ENCODE measurements at places on chromosomes 2 and 18.

- DNase-seq, result no peak
These were observed 59.5 kb downstream of the TDRD15 start for GRCh38 chr2:21183306-21183705.

DNA sequence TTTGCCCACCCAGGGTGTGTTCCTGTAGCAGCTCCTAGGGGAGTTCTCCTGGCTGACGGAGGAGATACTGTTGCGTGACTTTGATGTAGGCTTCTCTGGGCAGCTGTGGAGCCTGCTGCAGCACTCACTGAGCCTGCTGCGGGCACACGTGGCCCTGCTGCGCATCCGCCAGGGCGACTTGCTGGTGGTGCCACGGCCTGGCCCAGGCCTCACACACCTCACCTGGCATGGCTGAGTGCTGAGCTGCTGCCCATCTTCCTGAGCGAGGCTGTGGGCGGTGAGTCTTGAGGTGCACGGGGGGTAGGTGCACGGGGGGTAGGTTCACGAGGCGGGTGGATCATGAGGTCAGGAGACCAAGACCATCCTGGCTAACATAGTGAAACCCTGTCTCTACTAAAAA, 191.7 kb downstream of the ANKRD36C start:
- no peak for DNase-seq

- no peak for DNase-seq
These were observed 42.0 kb downstream of the ZEB2 start for GRCh38 chr2:144477957-144478311.

DNA sequence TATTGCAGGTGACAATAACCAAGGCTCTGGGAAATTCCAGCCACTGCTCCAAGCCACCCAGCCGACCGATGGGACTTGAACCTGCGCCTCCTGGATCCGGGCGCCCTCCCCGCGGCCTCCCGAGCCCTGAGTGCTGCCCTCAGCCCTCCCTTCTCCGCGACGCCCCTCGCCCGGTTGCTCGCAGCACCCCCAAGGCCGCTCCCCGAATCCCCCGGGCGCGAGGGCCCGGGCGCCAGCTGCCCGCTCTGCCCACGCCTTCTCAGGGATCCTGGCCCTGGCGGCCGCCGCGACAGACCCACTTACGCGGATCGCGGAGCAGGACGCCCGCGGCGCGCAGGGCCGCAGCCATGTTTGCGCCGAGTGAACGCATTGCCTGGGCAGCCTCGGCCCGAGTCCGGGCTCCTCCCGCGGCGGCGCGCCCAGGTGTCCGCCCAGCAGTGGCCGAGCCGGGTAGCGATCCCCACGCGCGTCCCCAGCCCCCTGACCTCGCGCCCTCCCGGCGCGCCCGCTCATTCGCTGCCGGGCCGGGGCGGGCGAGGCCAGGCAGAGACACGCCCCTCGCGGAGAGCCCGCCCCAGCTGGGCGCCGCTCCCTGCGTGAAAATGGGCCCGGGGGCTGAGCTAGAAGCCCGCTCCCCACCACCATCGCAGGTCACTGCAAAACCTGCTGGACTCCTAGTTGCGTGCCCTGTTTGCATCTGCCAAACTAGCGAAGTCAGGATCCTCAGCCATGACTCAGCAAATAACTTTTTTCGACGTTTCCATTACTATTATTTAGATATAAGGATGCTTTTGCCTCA, at the start of gene FECH:
Gene FECH, minus strand, starts transcription at position 452 of the 799 bp plus-strand sequence. Its CDS starts 82 bp downstream, at position 370.
- DNase-seq, result peak; percentile 87

- DNase-seq, result no peak
These were observed 295.0 kb downstream of the NR4A2 start for GRCh38 chr2:156037482-156037881.

DNA sequence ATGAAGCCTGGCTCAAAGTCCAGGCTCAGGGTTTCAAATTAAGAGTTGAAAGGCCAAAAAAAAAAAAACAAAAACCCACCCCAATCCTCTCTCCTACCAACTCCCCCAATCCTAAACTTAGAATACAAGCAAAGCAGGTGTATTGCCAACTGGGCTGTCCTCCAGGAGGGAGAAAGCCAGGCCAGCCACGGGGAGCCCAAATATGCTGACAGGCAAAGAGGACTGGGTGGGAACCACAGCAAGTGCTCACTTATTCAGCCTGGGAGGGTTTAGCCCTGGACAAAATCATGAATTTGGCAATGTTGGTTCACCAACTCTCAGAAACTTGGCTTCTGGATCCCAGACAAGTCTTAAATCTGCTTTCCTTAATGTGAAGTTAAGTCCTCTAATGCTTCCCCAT, 36.5 kb downstream of the GKN2 start:
- no peak for DNase-seq
